ENCODE measurements at places on chromosomes 6 and 20.

DNA sequence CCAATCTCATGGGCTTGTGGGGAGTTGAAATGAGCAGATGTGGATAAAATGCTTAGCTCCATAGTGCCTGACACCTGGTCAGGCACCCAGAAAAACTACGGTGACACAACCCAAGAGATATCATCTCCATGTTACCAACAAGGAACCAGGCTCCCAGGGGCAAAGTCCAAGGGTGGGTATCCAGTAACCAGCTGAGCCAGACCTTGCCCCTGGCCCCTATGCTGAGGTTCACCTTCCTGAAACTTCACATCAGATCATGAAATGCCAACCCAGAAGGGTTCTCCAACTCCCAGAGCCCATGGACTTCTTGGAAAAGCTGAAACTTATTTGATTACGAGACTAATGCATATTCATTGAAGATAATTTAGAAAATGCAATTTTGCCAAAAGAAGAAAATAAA lies 141.8 kb upstream of the KCNG1 start:
- DNase-seq, result no peak

- DNase-seq, result no peak
Observed at GRCh38 chr6:99618649-99619408, 12.2 kb downstream of the PRDM13 start.

DNA sequence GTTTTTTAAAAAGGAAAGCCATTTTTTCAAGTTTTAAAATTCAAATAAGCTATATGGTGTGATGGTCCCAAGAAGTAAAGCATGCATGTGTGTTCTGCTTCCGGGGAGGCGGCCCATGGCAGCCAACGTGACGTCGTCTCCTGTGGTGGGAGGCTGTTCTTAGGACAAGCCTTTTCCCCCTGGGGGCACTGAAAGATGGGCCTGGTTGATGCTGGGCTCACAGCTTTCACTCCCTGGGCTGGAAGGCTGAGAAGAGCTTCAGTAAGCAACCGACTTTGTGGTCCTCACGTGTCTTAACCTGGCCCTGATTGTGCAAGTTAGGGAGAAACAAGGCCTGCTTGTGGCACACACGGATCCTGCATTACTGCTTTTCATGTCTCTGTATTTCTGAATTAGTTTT lies 84.1 kb downstream of the SMOC2 start:
- no peak for DNase-seq

DNA sequence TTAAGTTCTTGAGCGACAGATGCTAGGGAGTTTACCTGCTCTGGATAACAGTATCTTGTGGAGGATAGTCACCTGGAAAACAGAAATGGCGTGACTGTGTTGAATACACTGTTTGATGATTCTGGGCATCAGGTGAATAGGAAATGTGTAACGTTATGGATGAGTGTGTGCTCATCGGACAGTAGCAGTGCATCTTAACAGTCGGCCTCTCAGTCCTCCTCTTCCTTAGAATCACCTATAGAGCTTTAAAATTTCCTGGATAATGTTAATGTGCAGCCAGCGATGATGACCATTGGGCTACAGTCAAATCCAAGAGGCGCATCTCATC lies 217.7 kb downstream of the OR2B2 start:
- DNase-seq, result no peak

DNA sequence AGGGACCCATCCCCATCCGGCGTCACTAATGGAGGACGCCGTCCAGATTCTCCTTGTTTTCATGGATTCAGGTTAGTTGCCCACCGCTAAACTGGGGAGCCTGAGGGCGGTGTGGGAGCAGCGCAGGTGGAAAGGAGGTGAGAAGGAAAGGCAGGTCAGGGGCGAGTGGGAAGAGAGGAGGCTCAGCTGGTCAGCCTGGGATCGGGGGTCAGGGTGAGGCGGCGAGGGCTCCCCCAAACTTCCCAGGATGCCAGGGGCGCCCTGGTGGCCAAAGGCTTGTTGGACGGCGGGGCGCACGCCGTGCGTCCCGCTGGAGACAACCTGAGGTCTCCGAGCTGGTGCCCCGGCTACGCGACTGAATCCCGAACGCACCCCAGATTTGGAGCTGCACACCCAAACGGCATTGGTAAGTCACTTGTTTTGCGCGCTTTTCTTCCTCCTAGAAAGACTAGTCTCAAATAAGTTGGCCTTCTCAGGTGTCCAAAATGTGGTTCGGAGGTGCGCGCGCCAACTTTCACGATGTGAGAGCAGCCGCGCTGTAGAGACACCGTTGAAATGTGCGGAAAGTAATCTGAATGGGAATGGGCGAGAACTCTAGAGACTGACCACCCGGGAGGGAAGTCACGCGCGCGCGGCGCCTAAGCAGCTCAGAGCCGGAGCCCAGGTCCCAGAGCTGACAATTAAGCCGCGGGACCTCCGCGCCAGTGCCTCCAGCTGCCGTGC lies 9.7 kb downstream of the GNAS-AS1 start:
- no peak for DNase-seq

DNA sequence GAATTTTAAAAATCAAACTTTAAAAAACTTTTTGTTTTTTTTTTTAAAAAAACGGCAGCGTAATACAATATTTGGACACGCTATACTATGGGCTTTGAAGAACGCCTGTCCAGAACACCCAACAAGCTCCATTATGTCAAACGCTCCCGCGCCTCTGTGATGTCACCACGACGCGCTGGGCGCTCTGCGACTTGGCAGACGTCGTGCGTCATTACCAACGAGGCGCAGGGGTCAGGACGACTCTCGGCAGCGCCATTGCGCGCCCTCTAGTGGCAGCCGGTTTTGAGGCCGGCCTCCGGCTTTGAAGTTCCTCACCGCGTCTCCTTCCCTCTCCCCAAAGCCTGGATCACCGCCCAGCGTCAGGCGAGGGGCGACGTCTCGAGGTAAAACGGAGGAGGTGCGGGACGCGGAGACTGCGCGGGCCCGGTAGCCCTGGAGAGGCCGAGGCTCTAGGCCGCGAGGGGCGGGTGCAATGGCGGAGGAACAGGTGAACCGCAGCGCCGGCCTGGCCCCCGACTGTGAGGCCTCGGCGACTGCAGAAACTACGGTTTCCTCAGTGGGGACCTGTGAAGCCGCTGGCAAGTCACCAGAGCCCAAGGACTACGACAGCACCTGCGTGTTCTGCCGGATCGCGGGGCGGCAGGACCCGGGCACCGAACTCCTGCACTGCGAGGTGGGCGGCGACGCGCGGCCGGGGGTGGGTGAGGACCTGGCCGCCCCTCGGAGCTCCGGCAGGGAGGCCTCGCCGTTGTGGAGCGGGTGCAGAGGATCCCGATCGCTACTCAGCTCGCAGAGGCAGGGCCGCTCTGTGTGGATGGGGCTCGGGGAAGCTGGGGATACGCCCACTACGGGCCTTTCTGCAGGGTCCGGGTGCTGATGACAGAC lies at the start of gene HINT3:
Gene HINT3, plus strand, starts transcription at position 265 of the 885 bp plus-strand sequence. Its CDS starts 208 bp downstream, at position 473.
- DNase-seq, result peak; percentile 99

DNA sequence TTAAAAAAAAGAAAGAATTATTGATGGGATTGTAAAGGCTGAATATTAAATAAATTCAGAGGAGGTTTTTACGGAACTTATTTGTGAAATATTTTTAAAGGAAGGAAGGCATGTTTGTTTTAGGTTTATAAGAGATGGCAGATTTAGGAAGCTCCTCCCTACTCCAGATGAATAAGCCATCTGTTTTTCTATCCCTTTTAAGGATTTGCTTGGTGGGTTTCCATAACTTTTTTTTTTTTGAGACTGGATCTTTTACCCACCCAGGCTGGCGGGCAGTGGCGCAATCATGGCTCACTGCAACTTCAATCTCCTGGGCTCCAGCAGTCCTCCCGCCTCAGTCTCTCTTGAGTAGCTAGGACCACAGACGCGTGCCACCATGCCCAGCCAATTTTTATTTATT lies 30.4 kb downstream of the PTPRA start:
- DNase-seq, result no peak

- peak; percentile 33 for DNase-seq
Observed at GRCh38 chr6:38080889-38081288, 261.4 kb downstream of the ZFAND3 start.

DNA sequence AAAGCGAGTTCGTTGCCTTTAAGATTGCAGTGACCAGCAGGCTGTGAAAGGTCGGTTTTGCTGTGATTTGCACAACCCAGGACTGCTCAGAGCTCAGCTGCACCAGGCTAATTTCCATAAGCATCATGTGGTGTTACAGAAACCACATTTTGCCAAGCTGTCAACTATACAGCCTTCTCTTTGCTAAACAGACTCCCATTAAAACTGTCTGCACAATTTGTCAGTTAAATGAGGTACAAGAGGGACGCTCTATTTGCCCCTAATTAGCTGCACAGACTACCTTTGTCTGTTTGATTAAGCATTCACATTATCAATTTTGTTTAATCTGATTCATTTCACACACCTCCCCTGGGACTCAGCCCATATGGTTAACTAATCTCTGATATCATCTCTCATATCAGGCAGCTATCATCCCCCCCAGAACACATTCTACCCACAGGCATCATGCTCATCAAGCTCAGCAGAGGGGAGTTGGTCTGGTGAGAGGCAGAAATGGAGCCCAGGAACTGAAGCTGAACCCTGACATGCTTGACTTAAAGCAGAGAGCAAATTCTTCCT lies 62.1 kb downstream of the OLIG3 start:
- DNase-seq, result no peak

GRCh38 chr20:58174708-58175280 lies 53.7 kb downstream of the ANKRD60 start:
- no peak for DNase-seq

GRCh38 chr6:142313284-142313683 lies 11.5 kb downstream of the ADGRG6 start:
- no peak for DNase-seq

GRCh38 chr20:371755-372542 lies 8.6 kb upstream of the TRIB3 start:
- DNase-seq, result peak; percentile 75

DNA sequence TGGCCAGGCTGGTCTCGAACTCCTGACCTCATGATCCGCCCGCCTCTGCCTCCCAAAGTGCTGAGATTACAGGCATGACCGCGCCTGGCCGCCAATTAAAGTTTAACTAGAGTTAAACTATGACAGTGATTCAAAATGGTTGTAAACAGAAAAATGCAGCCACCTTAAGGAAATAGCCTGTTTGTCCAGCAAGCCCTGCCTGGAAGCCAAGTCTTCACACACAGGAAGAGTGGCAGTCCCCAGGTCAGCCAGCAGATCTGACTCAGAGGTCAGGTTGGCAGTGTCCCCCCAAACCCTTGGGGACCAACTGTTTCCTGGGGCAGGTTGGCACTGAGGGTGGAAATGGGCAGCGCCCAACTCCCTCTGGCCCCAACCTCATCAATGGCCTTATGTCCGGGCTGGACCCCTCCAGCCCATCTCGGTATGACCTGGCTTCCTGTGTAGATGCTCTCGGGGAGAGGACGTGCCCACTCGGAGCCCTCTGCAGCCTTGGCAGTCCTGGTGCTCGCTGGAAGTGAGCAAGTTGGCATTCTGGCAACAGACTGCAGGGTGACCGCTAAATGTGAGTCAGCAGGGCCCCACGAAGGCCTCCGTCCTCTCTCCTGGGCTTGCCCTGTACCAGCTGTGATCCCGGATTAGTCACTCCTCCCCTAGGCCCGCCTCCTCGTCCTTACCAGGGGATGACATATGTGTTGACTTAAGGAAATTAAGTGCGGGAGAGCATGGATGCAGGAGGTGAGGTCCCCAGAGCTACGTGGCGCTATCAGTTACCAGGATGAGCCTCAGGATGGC lies 9.7 kb upstream of the HSP90AB1 start:
- peak; percentile 94 for DNase-seq

GRCh38 chr20:40697541-40697940 lies 8.5 kb upstream of the MAFB start:
- DNase-seq, result no peak

GRCh38 chr6:107009499-107009898 lies 18.5 kb upstream of the MTRES1 start:
- DNase-seq, result no peak

- no peak for DNase-seq
Observed at GRCh38 chr20:23074052-23074451, 12.1 kb downstream of the CD93 start.

GRCh38 chr20:55685841-55686240 lies 319.5 kb downstream of the CBLN4 start:
- no peak for DNase-seq

DNA sequence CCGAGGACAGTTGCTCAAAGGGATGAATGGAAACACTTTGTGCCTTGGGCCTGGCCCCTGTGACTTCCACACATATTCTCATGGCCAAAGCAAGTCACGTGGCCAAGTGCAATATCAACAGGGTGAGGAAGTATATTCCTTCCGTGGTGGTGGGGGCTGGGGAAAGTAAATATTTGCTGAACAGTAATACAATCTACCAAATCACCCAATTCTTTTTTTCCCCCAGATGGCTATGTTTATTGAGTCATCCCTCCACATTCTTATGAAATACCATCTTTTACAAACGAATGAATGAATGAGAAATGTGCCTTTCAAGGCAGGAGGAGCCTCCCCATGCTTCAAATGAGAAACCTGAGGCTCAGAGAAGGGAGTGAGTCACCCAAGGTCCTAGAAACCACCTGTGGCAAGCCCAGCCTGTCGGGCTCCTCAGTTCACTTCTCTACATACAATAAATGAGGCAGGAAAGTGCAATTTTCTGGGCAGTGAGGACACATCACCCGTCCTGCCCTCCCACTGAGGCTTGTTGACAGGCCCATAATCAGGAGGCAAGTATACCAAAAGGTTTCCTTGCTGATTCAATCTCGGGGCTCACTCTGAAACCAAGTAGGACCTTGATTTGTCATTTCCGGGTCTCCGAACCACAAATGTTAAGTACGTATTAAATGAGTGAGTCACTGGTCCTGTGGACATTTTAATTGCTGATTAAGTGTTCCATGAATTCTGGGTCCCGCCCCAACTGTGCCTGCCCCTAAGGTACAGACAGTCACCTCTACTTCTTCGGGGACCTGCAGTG lies 25.3 kb upstream of the TOP1 start:
- DNase-seq, result peak; percentile 77

DNA sequence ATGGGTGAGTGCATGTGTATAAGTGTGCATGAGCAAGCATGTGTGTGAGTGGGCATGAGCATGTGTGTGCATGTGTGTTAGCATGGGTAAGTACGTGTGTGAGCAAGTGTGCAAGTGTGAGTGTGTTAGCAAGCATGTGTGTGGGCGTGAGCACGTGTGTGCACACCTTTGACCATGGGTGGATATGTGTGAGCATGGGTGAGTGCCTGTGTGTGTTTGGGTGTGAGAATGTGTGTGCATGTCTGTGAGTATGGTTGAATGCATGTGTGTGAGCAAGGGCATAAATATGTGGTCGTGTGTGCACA lies 84.6 kb downstream of the DLL1 start:
- DNase-seq, result no peak

Measured in hematopoietic multipotent progenitor cell treated with erythropoietin and hydrocortisone succinate and interleukin-3 and kit ligand, for 4 days (in vitro differentiated cells).